Osteoblast (primary cell): ENCODE measurements at places on chromosomes 12 and 14. TPM values are rescaled to one million over a fixed set of nuclear protein-coding genes. Genes with fewer than 3 reads are reported as not detected.

SMCO3 gene
- total RNA-seq = under 0.01 TPM in 1 of 2 replicates, not detected in the other

MIPOL1 gene
- 9.0 and 9.7 TPM in 2 replicates for total RNA-seq

ADAM21 gene
- under 0.01 TPM in 1 of 2 replicates, not detected in the other for total RNA-seq

KLHDC1 gene
- total RNA-seq = 2.9 and 4.7 TPM in 2 replicates

FGF6 gene
- not detected in 2 replicates for total RNA-seq

TOGARAM1 gene
- total RNA-seq = 25.6 and 27.1 TPM in 2 replicates

C12orf50 gene
- total RNA-seq = under 0.01 TPM in 1 of 2 replicates, not detected in the other

SLC24A4 gene
- under 0.01 TPM in 1 of 2 replicates, not detected in the other for total RNA-seq

GPR68 gene
- 8.0 and 8.5 TPM in 2 replicates for total RNA-seq

OTX2 gene
- total RNA-seq = not detected in 2 replicates

PDE3A gene
- 8.0 and 14.8 TPM in 2 replicates for total RNA-seq

CLEC2D gene
- total RNA-seq = 9.4 TPM in 2 replicates

- DNase-seq = no peak
These were observed 97.0 kb downstream of the DPF3 start for GRCh38 chr14:72796935-72797334.

- no peak for DNase-seq
These were observed 30.3 kb upstream of the PELI2 start for GRCh38 chr14:56087671-56088471.

GRCh38 chr12:108690191-108690518 lies 41.2 kb downstream of the CORO1C start:
- no peak for DNase-seq

GRCh38 chr12:20439626-20440025 lies 71.3 kb downstream of the PDE3A start:
- no peak for DNase-seq

DNA sequence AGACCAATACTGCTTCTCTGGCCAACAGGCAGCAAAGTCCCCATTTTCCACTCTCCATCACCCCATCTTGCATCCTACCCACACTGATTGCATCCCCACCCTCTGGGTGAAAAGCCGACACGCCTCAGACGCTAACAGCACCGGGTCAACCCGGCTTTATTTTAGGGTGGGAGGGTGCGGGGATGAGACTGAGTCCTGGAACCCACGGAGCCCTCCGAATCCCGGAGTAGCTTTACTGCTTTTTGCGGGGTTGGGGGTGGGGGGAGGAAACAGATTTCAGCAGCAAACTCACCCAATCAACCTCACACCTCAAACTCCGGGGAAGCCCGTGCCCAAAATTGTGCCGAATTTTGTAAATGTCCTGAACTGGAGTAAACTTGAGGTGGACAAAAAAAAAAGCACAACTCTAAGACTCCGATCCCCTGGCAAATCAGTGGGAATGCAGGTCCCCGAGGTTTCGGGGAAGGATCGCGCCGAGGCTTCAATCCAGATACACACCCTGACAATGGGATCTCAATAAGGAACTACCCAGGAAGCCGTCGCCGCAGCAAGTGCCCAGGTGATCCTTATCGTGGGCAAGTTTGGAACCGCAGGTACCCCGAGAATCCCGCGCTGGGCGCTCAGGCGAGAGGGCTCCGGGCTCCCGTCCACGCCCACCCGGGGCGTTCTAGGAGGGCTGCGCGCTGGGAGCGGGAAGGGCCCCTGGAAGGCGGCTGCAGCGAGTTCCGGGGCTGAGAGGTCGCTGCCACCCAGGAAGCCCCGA lies 1.1 kb downstream of the GCH1 start:
- DNase-seq = peak; percentile 76

GRCh38 chr12:107914460-107914977 lies 140.0 kb downstream of the ASCL4 start:
- no peak for DNase-seq

- no peak for DNase-seq
These were observed 14.5 kb upstream of the IL22 start for GRCh38 chr12:68267892-68268396.

GRCh38 chr12:124185971-124186686 lies 108.8 kb upstream of the RFLNA start:
- no peak for DNase-seq

GRCh38 chr12:113149361-113150150 lies at the start of gene CFAP73:
Gene CFAP73, plus strand, starts transcription at chr12:113149724. Its CDS starts 134 bp downstream, at chr12:113149858.
- peak; percentile 96 for DNase-seq

- no peak for DNase-seq
These were observed 215.0 kb downstream of the TBX5 start for GRCh38 chr12:114190971-114191370.

DNA sequence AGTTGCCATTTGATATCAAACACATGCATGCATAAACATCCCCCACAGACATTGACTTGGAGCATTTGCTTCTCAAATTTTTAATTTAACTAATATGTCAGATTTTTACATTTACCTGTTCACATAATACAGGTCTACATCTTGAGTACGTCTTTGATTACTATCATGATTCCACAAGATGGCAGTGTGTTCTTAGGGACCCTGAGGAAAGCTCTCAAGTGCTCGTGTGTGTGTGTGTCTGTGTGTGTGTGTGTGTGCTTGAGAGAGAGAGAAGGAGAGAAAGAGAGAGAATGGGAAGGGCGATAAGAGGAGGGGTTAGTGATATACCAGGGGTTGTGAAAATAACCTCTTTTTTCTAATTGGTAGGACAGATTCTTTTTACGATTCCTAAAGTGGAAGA lies 167.1 kb upstream of the OR4E1 start:
- DNase-seq = no peak

DNA sequence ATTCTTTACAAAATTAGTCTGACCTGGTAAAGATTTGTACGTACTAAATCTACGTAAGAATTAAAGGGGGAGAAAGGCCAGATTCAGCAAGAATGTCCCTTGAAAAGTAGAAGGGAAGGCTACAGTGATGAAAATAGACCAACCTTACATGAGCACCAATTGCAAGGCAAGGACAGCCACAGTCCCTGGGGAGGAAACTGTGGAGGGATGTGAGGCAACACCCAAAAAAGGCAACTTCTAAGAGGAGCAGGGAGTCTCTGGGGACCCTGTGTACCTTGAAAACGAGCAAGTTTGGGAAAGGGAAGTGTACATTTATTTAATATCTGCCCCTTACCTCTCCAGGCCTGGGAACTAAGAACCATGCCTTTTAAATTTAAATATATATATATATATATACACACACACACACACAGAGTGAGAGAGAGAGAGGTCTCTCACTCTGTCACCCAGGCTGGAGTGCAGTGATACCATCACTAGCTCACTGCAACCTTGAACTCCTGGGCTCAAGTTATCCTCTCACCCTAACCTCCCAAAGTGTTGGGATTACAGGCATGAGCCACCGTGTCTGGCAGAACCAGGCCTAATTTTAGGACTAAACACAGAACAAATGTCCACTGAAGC lies 56.4 kb downstream of the TMCC3 start:
- DNase-seq = no peak

DNA sequence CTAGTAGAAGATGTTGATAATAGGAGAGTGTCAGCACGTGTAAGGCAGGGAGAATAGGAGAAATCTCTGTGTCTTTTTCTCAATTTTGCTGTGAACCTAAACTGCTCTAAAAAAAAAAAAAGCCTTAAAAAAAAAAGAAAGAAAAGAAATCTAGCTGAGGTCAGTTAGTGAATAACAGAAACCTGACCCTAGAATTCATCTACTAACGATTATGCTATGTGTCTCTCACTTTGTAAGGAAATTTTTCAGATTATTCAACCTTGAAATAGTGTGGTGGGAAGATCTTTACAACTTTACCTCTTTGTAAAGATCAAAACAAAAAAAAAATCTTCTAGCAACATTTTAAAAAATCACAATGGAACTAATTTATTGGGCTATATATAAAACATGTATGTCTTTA lies 995.7 kb downstream of the GALC start:
- no peak for DNase-seq

- no peak for DNase-seq
These were observed 62.1 kb downstream of the PPP2R5C start for GRCh38 chr14:101823511-101824120.

DNA sequence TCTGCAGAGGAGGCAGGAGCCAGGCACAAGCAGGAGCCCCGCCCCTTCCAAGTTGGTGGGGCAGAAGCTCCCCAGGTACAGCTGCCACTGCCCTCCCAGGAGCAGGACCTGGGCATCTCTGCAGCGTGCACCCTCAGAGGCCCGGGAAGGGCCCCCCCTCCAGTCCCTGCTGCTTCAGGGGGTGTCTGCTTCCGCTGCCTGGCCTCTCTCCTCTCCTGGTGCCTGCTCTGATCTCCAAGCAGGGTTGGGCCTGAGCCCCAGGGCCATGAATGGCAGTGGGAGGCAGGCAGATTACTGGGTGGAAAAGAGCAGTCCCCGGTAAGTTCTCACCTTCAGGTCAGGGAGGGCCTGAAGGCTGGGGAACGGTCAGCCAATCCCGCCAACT lies 35.0 kb downstream of the KRT76 start:
- DNase-seq = no peak

- no peak for DNase-seq
These were observed 59.6 kb downstream of the DIP2B start for GRCh38 chr12:50564237-50564947.

GRCh38 chr12:52687497-52688385 lies 7.5 kb upstream of the KRT1 start:
- DNase-seq = no peak

- no peak for DNase-seq
These were observed 51.1 kb downstream of the SLC38A1 start for GRCh38 chr12:46217541-46218321.

DNA sequence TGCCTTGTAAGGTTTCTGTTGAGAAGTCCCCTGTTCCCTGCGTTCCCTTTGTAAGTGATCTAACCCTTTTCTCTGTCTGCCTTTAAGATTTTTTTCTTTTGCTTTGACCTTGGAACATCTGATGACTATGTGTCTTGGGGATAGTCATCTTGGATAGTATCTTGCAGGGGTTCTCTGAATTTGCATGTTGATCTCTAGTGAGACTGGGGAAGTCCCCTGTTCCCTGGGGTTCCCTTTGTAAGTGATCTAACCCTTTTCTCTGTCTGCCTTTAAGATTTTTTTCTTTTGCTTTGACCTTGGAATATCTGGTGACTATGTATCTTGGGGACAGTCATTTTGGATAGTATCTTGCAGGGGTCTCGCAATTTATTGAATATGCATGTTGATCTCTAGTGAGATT lies 38.2 kb upstream of the TMX1 start:
- no peak for DNase-seq

GRCh38 chr12:68081561-68081960 lies 78.0 kb downstream of the IFNG start:
- DNase-seq = no peak

DNA sequence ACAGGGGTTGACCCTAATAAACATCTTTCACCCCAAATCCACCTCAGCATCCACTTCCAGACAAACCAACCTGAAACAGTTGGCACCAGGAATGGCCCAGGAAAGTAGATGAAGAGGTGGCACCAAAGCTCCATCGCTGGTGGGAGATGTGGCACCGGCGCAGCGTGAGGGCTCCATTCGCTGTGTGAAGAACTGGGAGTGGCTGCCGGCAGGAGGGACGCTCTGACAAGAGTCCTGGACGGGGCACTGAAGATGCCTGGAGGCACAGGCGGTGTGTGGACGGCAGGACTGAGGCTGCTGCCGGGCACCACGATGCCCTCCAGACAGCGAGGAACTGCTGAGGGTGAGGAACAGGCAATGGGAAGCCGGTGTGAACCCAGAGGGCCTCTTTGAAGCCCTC lies 29.3 kb downstream of the DIO3 start:
- DNase-seq = peak; percentile 23

DNA sequence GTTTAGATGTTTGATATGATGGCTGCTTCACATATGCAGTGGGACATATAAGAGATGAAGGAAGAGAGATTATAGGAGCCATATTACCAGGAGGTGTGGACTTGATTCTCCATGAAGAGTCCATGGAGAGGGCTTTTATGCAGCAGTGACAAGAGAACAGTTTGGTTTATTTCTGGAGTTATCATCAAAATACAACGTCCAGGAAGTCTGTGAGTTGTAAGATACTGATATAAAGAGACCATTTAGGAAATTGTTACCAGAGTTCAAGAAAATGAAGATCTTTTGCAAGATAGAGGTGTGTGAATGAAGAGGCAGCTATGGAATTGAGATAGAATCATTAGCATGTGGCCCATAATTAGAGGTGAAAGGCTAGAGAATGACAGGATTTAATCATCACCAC lies 431.7 kb downstream of the NPAS3 start:
- DNase-seq = no peak

- DNase-seq = peak; percentile 50
These were observed 51.9 kb upstream of the NUDT4 start for GRCh38 chr12:93325855-93326254.

- DNase-seq = no peak
These were observed 59.1 kb upstream of the NAP1L1 start for GRCh38 chr12:76143343-76144244.

DNA sequence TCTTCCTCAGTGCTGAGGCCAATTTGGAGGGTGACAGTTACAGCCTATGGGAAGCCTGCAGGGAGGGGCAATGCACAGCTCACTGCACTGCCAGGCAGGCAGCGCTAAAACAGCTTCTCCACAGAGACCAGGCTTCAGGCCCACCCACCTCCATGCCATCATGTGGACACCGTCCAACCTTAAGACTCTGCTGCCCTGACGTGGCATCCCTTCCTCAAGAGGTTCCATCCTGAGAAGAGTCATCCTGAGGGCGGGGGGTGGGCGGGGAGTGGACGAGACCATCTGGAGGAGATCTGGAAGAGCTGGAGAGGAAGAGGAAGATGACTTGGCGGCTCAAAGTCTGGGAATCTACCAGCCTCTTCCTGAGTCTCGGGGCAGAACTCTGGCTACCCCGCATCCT lies 8.4 kb upstream of the ACVRL1 start:
- DNase-seq = peak; percentile 94

- DNase-seq = peak; percentile 91
These were observed 153.0 kb upstream of the DIO3 start for GRCh38 chr14:101408077-101408831.

DNA sequence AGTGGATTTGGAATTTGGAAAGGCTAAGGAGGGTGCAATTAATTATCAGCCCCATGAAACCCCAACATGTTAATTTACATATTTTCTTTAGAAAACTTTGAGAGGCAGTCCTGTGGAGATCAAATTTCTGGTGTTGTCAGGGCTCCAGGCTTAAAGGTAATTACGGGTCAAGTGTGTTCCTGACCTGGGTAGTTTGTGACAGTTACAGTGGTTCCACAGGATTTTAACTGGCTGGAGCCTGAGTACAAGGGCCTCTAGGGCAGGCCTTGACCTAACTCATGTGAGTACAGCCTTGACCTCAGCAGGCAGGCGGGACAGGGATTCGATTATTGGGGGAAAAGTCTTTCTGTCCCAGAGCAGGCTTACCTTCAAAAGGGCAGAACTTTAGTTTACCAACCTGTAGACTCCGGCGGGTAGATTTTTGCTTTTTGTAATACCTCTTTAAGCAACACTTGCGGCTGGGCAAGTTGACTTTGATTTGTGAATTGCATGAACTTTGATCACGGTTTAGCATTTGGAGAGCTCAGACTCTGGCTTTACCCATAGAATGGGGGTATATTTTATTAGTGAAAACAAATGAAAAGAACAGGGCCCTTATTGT lies 8.4 kb upstream of the PPTC7 start:
- DNase-seq = no peak

- no peak for DNase-seq
These were observed 69.0 kb downstream of the MVK start for GRCh38 chr12:109642506-109643132.

- no peak for DNase-seq
These were observed 3.6 kb upstream of the TGM1 start for GRCh38 chr14:24266344-24267244.
